ENCODE measurements at places on chromosomes 4 and X.

GRCh38 chr4:29259556-29259955 is 1460.6 kb upstream of the PCDH7 start:
- no peak for DNase-seq

- no peak for DNase-seq
Measured at GRCh38 chr4:26084414-26084813, 170.4 kb downstream of the SMIM20 start.

DNA sequence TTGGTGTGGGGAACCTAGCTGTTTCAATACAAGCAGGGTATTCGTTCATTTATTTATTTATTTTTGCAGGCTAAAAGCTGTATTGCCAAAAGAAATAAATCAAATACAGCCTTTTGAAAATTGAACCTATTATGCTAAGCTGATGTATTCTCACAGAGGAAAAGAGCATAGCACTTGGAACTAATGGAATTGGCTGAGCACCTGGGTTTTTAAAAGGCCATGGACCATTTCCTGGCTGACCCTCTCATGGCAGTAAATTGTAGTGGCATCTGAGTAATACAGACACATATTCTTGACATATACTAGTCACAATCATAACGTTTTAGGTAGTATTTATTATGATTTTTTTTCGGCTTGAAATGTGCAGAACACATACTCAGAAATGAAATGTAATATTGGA is 71.8 kb upstream of the ALG13 start:
- DNase-seq: no peak

GRCh38 chrX:130563476-130563875 is 161.7 kb downstream of the RBMX2 start:
- no peak for DNase-seq

DNA sequence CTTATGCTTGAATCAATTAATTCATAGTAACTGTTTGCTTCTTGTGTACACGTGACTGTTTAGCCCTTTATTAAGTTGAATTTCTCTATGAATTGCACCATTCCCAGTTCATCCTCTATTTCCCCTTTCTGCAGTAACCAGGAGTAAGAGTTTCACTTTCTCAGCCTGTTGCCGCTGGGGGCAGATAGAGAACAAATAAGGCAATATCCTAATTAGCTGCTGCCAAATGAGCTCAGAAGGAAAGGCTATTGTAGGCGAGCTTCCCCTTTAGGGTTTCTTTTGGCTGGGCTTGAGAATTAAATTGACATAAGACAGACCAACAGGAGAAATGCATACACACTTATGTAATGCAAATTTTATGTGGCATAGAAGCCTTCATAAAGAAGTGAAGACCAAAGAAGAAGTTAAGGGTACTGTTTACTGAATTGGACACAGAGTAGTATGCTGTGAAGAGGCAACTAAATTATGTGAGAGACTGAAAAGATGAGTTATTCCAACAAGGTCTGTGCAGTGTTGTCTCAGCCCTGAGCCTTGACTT is 1594.7 kb downstream of the TECRL start:
- DNase-seq: no peak

GRCh38 chr4:25157081-25157480 is 3.2 kb downstream of the SEPSECS start:
- DNase-seq: no peak

DNA sequence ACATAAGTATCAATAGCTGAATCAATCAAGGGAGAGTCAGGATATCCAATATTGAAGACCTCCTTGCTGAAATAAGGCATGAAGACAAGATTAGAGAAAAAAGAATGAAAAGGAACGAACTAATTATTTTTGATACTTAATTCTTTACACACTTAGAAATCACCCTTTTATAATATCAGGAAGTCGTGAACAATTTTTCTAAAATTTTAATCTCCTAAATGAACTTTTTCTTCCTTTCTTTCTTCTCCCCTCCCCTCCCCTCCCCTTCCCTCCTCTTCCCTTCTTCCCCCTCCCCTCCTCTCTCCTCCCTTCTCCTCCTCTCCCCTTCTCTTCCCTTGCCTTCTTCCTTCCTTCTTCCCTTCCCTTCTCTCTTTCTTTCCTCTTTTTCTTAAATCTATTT is 872.1 kb upstream of the PCDH10 start:
- DNase-seq: no peak

DNA sequence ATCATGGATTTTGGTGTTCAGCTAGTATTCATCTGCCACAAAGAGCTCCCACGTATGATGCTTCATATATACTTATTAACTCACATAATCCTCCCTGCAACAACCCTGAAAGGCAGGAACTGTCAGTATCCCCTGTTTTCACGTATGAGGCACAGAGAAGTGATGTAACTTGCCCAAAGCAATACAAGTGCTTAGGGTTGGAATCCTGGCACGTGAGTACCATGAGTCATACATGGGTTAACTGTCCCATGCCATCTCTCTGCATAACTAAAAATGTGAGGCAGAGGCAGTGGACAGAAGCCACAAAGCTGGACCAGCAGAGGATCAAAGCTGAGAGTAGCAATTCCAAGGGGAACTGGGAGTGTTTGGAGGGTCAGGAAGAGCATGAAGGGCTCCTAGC is 35.7 kb upstream of the EGFL6 start:
- no peak for DNase-seq

- DNase-seq: peak; percentile 33
Measured at GRCh38 chr4:51885363-51885762, 42.4 kb downstream of the DCUN1D4 start.

DNA sequence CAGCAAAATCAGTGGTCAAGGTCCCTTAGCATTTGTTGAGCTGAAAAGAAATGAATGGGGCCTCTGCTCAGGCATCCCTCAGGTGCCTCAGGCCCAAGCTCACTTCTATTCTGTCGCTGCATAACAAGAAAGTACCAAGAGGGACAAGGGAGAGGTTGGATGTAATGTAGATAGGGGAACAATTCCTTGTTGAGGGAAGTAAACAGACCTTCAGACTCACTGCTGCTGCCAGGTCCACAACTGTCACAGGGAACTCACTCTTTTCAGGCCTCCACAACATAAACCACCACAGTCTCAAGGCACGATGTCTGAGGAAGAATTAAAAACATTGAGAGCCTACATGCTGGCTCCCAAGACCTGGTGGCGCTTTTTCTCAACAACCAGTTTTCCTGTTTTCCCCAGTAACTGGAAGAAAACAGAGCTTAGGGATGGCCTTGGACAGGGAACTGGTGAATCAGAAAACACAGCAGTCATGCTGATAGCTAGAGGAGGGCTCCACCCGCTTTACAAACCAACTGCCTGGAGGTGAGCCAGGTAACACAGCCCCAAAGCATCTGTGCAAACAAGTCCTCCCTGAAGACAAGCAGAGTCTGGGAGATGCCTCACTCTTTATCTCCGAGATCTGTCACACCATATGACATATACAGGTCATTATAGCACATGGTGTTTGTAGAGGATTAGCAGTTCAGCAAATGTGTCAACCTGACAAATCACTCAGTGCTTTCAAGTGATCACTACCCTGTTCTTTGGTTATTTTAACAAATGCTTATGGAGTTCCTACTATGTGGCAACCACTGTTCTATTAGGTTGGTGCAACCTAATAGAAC is 14.3 kb upstream of the AWAT1 start:
- peak; percentile 77 for DNase-seq

DNA sequence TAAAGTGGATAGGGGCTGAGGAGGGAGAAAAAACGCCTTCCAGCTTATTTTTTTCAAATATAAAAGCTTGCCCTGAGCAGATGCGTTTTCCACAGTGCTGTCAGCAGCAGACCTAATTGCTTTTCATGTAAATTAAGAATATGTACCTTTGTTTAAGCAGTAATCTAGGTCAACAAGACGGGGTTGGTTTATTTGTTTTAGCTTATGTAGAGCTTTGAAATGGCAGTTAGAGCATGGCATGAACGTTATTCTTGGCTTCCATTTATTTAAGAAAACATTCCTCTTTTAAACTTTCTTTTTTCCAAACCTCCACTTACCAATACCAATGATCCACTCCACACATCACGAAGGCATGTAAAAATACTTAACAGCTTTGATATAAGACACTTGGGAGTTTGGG is 220.3 kb upstream of the TENM3 start:
- no peak for DNase-seq

- DNase-seq: no peak
Measured at GRCh38 chr4:153113061-153113837, 91.0 kb upstream of the TRIM2 start.

DNA sequence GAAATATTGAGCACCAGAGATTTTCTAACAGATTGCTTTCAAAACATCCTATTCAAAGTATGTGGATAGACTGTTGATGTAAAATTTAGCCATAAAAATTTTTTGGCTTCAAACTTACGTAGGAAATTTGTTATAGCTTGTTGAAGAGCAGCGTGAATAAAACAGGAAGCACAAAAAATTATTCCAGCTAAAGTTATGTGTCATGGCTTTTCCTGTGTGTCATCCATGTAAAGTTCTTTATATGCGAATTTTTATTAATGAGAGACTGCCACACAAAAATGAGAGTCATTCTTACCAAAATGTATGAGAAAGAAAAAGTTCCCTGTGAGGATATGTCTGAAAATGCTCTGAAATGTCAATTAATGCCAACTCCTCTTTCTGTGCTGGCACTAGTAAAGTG is 19.5 kb downstream of the EPGN start:
- DNase-seq: no peak

- no peak for DNase-seq
Measured at GRCh38 chr4:95524729-95525128, 24.0 kb downstream of the UNC5C start.

DNA sequence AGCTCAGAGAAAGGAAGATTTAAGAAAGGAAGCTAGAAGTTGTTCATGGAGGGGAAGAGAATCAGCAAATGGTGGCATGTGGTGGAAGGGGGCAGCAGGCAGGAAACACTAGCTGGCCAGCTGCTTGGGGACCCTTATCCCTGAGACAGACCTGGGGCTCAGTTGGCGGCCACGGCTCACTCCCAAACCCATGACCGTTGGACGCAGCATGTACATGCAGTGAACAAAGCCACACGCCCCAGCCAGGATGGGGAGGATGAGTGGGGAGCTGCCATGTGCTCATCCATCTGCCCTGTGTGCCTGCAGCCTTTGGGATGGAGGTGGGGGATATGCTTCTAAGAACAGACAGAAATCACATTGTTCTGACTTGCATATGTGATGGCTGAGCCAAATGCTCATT is 155.2 kb upstream of the PABPC5 start:
- DNase-seq: no peak

GRCh38 chr4:186765138-186765537 is 41.5 kb upstream of the FAT1 start:
- DNase-seq: peak; percentile 79

- no peak for DNase-seq
Measured at GRCh38 chr4:8001564-8002355, 62.1 kb upstream of the AFAP1 start.

GRCh38 chr4:93710101-93710846 is 118.3 kb upstream of the ATOH1 start:
- peak; percentile 45 for DNase-seq

DNA sequence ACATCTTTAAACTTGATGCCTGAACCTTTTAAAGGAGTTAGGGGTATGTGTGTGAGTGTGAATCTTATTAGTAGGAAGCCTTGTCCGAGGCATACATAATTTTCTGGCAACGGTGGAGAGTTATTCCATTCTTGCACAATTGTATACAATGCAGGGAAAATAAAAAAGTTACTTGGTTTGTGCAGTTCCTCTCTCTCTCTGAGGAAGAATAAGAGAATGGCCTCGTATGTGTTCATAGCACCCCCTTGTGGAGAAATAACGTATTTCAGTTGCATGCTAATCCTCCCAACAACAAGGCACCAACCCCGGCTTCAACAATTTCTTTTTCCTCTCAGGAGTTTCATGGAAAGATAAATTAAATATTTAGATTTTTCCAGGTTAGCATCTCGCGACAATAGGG is 33.7 kb upstream of the FGF13 start:
- DNase-seq: peak; percentile 69

GRCh38 chrX:71182871-71183270 is 38.2 kb downstream of the NLGN3 start:
- no peak for DNase-seq

- no peak for DNase-seq
Measured at GRCh38 chr4:53055716-53056403, 193.7 kb downstream of the RASL11B start.

DNA sequence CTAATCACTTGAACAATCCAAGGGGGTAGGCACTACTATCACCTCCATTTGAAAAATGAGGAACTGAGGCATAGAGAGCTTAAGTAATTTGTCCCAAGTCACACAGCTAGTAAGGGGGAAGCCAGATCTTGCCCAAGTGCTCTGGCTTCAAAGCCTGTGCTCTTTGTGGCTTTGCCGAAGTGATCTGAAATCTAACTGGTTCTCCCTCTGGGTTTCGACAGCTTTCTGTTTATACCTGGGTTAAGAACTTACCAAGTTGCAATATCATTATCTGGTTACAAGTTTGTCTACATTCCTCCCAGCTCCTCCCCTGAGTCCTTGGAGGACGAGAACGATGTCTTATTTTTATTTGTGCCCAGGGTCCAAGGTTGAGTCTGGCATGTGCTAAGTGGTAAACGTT is 125.3 kb upstream of the RAI2 start:
- DNase-seq: no peak

- no peak for DNase-seq
Measured at GRCh38 chr4:3307486-3307885, 14.7 kb downstream of the RGS12 start.

- no peak for DNase-seq
Measured at GRCh38 chr4:6971536-6972374, 62.1 kb downstream of the TBC1D14 start.

DNA sequence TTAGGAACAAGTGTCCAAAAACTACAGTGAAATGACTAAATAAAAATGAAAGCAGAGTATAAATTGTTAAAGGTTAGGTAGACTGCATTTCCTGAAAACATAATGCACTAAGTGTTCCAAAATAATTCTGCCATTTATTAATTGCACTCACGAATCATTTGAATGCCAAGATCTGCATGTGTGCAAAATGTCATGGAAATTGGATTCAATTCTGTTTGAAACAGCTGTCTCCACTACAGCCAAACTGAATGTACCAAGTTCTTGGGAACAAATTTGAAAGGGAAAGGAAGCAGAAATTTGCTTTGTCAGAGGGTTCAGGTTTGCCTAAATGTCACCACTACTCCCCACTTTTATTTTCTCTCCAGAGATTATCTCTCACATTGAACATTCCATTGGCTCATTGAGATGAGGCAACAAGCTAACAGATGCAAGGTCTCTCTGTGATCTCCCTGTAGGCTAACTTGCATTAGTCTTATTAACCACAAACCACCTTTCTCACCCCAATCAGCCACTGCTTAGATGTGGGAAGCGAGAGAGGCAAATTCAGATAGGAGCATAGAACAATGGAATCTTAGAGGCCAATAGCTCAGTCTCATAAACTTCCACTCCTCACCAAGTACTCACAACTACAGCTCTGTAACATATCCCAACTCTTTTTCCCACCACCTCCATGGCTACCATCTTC is 226.6 kb downstream of the KDR start:
- DNase-seq: no peak

DNA sequence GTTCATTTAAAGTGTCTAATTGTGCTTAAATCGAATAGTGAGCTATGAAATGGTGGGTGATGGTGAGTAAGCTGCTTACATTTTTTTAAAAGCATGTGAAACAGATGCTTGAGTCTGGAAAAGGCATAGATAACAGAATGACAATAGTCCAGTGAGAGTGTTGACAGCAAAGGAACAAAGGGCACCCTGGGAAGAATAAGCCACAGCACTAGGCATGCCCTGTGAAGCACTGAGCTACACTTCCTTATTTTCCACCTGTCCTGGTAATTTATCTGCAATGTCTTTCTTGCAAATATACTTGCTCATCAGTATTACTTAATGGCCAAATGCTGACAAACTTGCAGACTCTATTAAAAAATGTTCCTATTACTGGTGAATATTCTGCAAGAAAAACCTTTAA is 168.7 kb downstream of the PRDM5 start:
- DNase-seq: no peak

GRCh38 chr4:91840359-91840758 is 463.4 kb upstream of the GRID2 start:
- DNase-seq: no peak

All from HT-29 (cell line).